ENCODE measurements at places on chromosomes 13 and 19.

- DNase-seq, result no peak
Observed at GRCh38 chr13:20064128-20064527, 96.7 kb downstream of the GJA3 start.

GRCh38 chr13:31122544-31123260, 39.0 kb downstream of the HSPH1 start:
- DNase-seq, result no peak

DNA sequence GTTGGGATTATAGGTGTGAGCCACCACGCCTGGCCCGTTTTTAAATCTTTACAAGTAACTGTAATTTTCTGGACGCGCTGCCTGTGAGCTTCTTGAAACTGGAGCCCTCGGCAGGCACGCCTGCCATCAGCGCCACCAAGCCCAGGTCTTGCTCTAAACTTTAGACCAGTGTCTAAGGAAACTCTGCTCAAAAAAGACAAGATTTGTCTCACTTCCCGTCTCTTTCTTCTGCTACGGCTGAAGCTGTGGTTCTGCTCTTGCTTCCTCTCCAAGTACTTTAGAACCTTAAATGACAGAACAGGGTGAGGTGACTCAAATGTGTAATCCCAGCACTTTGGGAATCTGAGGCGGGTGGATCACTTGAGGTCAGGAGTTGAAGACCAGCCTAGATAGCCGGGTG, 24.9 kb downstream of the RCN3 start:
- DNase-seq, result no peak

DNA sequence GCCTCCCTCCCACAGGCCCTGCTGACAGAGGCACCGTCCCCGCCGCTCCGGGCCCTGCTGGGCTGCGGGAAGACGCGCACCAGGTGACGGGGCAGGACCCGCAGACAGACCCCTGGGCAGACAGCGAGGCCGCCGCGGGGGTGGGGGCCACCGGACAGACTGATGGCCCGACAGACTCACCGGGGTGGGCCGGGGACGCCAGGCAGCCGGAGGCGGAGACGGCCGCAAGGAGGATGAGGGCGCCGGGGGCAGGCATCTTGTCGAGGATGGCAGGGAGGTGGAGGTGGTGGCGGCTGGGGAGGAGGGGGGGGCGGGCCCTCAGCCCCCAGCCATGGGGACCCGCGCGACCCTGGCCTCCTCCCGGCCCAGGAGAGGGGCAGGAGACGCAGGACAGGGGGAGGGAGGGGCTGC, 309 bp downstream of the LMTK3 start:
- DNase-seq, result no peak

Data from hematopoietic multipotent progenitor cell treated with erythropoietin and hydrocortisone succinate and interleukin-3 and kit ligand, for 17 days (in vitro differentiated cells).